ENCODE measurements at places on chromosomes 6 and 20.

- DNase-seq = no peak
Observed at GRCh38 chr6:117547688-117548621, 54.4 kb downstream of the GOPC start.

- DNase-seq = no peak
Observed at GRCh38 chr6:80592436-80592835, 486.0 kb downstream of the BCKDHB start.

GRCh38 chr20:43243672-43244269 is 54.1 kb upstream of the PTPRT start:
- DNase-seq = peak; percentile 33

DNA sequence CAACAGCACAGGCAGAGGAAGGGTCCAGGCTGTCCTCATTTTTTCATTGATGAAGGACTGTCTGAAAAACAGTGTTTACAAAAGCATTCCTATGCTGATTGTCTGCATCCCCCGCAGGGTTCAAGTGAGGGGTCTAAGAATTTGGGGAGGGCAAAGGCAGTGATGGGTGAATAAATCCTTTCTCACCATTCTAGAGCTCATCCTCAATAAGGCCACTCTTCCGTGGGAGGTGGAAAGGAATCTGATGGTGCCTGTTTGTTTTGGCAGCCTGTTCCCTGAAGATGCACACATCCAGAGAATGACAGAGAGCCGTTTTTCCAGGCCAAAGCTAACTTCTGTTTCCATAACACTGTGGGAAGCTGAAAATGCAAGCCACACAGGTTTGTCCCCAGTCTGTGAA is 164.5 kb downstream of the MOXD1 start:
- no peak for DNase-seq

DNA sequence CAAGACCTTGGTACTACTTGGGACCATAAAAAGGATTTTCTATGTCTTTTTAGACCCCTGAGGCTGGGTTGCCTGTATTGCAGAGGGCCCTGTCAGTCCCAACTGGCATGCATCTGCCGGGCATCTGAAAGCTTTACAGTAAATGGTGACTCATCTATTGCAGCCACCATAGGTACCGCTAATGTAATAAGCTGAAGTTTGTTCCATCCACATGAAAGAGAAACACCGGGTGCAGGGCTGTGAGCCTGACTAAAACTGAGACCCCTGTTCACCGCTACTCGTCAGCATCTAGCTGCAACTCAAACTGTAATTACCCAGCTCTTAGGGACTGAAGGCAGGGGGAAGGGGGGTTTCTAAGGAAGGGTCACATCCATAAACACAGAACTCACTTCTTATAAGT is 49.5 kb downstream of the TRERF1 start:
- no peak for DNase-seq

GRCh38 chr6:131062241-131063027 is 611 bp downstream of the EPB41L2 start:
- no peak for DNase-seq

DNA sequence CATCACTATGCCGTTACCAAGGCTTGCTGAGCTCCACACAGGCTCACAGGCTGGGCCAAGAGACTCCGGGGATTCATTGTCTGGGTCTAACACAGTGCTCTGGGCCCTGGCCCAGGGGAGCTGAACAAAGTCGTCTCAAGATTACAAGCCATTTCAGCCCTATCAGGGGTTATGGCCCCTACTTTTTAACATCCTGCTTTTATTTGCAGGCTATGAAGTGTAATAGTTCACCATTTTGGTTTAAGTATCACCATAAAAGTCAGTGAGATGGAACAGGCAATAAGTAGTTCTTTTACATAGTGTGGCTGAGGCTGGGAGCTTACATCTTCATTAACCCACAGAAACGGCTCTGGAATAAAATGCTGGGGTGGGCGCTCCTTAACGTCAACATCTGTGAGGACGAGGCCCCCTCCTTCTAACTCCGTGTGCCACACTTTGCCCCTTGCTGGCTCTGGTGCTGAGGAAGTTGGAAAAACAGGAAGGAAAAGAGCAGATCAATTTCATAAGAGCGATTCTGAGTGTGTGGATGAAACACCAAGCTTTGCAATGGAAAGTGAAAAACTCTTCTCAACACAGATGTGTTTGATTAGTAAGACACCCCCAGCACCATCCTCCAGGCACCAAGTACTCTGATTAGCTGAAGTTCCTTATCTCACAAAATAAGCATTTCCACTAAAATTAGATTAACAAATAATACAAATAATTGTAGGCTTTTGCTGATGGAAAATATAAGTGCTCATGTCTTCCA is 447.3 kb downstream of the MAFB start:
- DNase-seq = no peak
